ENCODE measurements at places on chromosomes 3 and 15. TPM values are rescaled to one million over a fixed set of nuclear protein-coding genes. Genes with fewer than 3 reads are reported as not detected.

Gene SEMA3F
- 39.9 TPM for total RNA-seq

Gene TMIE
- 0.79 TPM for total RNA-seq

Gene RAD51
- total RNA-seq, result 1.1 TPM

Gene GADL1
- 0.22 TPM for total RNA-seq

Gene MYZAP
- total RNA-seq, result 3.3 TPM

Gene PRR20G
- total RNA-seq, result not detected

Gene TERC
- total RNA-seq, result 2.1 TPM

Gene NR2E3
- 0.19 TPM for total RNA-seq

Gene PTH1R
- 286 TPM for total RNA-seq

Gene GOLGA6L7
- not detected for total RNA-seq

Gene MED12L
- 0.82 TPM for total RNA-seq

Gene TGM5
- total RNA-seq, result not detected

Gene P2RY1
- total RNA-seq, result 2.2 TPM

Gene SOX14
- total RNA-seq, result not detected

Gene WNT5A
- total RNA-seq, result 9.9 TPM

All from kidney (tissue), 22 donors.